ENCODE measurements at places on chromosomes 5 and 9. TPM values are rescaled to one million over a fixed set of nuclear protein-coding genes. Genes with fewer than 3 reads are reported as not detected.

The AHRR gene
- 1.8 TPM for polyA plus RNA-seq

The LCN9 gene
- polyA plus RNA-seq, result not detected

DNA sequence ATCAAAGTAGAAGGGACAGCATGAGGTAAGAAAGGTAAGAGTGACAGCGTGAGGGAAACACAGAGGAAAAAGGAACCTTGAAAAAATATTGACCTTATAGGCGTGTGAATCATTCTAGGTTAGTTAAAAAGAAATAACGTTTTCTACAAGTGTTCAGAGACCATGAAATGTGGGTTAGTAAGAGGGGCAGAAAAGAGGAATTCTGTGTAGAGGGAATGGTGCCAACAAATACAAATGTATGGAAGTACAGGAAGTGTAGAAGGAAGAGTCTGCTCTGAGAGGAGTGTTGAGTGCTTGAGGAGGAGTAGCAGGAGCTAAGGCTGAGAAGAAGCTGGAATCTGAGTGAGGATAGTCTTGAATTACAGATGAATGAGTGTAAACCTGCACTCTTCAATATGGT, 418.6 kb upstream of the RIOK2 start:
- no peak for DNase-seq

DNA sequence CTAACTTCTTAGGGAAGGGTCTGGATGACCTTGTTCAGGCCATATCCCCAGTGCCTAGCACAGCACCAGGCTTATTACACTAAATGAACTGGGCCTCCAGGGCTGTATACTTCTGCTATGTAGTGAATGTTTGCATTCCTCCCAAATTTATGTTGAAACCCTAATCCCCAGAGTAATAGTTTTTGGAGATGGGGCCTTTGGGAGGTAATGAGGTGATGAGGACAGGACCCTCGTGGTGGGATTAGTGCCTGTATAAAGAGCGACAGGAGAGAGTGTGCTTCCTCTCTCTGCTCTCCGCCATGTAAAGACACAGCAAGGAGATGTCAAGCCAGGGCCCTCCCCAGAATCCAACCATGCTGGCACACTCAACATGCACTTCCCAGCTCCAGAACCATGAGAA, 148.3 kb downstream of the SEC61B start:
- DNase-seq, result no peak

DNA sequence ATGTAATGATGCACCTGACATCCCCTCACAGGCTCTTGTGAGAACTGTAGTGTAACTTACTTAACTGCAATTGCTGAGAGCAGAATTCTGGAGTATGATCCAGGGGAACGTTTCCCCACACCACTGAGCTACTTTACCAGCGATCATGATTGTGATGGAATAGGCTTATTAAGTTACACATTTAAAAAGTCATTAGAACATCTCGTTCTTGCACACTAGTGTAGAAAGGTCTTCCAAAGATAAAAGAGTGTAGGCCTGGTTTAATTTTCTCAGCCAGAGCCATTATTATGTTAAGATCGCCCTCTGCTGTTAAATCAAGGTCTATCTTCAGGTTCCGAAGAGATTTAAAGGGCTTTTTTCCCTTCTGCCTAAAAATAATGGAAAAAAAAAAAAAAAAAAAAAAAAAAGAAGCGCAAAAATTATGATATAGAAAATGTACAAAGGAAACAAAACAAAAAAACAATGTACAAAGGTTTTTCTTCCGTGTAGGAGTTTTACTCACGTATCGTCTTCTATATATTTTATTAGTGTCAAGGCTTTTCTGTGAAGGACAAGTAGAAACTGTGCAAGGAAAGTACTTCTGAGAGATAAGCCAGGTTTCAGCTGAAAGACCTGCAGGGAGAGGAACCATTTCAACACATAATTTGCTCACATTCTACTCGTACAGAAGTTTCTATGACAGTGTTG, 18.6 kb upstream of the MOB3B start:
- DNase-seq, result no peak

GRCh38 chr5:42956551-42956950, 83.6 kb downstream of the ANXA2R start:
- no peak for DNase-seq

DNA sequence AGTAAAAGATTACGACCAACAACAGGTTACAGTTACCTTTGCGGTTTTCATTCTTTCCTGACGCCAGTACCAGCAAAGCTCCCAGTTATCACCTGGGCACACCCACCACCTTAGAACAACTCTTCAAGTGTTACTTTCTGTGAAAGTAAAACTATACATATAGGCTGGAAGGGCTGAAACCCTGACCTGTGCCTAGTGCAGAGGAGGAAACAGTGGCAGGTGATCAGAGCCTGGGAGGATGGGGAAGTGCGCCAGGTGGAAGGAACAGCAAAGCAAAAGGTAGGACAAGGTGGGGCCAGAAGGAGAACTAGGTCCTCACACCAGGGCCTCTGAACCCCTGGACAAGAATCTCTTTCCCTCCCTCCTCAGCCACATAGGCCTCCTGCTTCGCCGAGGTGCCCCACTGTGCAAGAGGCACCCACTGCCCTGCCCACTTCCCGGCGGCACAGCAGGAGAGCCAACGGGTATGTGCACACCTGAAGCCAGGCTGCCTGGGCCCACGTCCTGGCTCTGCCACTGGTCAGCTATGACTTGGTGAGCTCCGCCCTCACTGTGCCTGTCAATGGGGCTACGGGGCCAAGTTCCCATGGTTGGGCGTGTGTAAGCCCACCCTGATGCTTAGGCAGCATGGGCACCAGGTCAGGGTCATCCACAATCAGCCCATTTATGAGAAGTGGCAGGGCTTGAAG, 26.9 kb downstream of the BICD2 start:
- DNase-seq, result no peak

The SPAAR gene
- polyA plus RNA-seq, result not detected

The ANXA2R gene
- polyA plus RNA-seq, result 1.7 TPM

The DPYSL3 gene
- polyA plus RNA-seq, result 19.3 TPM

- DNase-seq, result no peak
Measured at GRCh38 chr5:38431242-38431853, 125.1 kb downstream of the LIFR start.

All from A549 (cell line).